ENCODE measurements at places on chromosomes 5 and 9.

- no peak for DNase-seq
Observed at GRCh38 chr9:78004478-78005229, 27.0 kb downstream of the GNAQ start.

- no peak for DNase-seq
Observed at GRCh38 chr9:123942542-123942941, 12.6 kb upstream of the DENND1A start.

- DNase-seq: no peak
Observed at GRCh38 chr5:180428598-180428997, 65.6 kb upstream of the CNOT6 start.

DNA sequence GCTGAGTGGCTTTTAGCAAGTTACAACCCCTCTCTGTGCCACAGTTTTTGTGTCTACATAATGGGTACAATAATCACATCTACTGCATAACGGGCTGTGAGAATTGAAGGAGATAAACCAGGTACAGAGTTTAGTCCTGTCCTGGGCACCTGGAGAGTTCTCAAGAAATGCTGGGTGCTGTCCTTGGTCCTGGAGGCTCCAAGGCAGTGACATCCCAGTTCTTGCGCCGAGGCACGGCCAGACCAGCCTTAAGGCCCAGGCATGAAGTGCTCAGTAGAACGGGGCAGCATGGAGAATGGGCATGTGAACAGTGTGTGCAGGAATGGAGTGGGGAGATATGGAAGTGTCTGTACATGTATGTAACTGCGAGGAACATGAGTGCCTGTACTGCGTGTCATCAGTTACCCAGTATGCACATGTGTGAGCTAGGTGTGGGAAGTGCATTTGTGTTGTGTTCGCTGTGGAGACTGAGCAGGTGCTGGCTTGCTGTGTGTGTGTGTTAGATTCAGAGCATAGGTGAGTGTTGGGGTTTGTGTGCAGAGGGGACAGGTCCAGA is 6.3 kb upstream of the UNC5A start:
- DNase-seq: no peak

DNA sequence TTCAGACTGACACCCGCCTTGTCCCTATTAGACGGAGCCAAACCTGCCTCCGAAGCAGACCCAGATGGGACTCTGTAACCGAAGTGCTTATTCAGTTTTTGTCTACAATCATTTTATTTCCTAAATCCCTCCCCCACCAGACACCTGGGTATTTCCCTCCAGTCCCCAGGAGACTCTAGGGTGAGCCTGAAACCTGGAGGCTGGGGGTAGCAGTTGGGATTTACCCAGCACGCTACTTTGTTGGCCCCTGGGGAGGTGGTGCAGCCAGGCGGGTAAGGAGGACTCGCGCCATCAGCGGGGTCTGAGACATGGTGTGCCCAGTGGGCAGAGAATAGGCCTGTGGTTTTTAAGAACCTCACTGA is 1.3 kb upstream of the LHX2 start:
- no peak for DNase-seq

GRCh38 chr5:95925939-95926338 is 35.7 kb downstream of the ELL2 start:
- DNase-seq: no peak

DNA sequence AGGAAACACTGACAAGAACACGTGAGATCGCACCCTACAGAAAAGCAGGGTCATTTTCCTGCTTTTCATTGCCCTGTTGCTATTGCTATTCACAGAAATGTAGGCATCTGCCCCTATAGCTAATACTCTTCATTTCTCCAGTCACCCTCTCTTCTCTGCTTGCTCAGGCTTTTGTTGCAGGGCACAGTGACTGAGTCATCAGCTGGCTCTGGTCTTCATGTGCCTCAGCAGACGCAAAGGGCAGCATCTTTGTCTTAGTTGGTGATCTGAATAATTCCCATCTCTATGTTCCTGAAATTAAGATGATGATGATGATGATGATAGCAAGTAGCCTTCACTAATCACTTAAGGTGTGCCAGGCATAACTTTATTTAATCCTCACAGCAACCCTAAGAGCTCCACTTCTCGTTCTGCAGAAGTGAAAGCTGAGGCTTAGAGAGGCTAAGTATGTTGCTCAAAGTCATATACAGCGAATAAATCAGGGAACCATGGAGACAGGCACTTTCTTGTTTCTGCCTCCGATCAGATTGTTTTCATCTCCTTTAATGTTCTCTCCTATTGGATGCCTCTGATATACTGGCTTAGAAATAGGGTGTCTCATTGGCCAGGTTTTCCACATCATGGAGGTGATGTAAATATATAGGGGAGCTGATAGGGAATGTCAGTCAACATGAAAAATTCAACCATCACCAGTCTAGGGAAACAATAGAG is 133.0 kb upstream of the STK32A start:
- no peak for DNase-seq

- no peak for DNase-seq
Observed at GRCh38 chr5:105956456-105957196, 1714.1 kb downstream of the EFNA5 start.

DNA sequence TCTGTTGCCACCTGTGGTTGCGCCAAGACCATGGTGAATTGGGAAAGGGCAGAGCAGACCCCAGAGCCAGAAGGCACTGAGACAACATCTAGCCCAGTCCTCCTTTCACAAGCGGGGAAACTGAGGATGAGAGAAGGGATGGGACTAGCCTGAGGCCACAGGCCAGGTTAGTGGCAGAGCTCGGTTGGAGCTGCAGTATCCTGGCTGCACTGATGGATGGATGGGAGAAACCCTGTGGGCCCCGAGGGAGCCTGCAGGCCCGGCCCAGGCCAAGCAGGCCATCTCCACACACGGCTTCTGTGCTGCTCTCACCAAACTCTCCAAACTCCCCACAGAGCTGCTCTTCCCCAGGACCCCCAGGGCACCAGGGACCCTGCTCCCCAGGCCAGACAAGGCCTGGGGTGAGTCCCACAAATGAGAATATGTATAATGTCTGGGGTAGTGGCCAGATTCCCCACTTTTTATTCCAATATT is 60.2 kb downstream of the TSTD2 start:
- DNase-seq: no peak

DNA sequence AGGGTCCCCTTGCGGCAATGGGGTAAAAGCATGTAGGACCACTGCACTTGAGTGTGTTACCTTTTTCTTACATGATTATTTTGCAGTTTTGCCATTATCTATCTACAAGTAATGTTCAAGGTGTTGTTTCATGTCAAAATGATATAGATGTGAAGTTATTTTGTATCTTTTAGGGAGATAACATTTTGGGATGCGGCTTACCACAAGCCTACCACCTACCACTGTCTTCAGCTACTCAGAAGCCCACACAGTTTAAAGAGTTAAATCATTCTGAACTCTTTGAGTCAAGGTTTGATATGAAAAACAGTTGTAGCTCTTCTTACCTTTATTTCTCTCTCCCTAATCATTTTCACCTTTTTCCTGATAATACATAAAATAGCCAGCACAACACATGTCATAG is 19.8 kb downstream of the CERT1 start:
- no peak for DNase-seq

GRCh38 chr5:4837489-4838058 is 302.6 kb upstream of the ADAMTS16 start:
- DNase-seq: no peak

DNA sequence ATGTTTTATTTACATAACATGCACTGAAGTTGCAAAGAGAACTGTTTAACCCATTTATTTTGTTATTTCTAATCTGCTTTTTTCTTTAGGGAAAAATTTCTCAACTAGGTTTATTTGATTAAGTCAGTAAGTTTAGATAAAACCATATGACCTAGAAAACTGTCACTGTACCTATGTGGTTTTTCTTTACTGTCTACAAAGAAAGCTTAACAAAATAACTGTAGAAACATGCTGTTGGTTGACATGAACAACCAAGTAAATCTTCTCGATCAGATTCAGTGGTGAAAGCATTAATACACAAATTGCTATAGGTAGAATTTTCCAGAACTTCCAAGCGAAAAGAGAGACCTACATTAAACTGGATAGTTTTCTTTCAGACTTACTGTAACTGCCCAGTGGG is 137.4 kb downstream of the PCSK5 start:
- DNase-seq: no peak

DNA sequence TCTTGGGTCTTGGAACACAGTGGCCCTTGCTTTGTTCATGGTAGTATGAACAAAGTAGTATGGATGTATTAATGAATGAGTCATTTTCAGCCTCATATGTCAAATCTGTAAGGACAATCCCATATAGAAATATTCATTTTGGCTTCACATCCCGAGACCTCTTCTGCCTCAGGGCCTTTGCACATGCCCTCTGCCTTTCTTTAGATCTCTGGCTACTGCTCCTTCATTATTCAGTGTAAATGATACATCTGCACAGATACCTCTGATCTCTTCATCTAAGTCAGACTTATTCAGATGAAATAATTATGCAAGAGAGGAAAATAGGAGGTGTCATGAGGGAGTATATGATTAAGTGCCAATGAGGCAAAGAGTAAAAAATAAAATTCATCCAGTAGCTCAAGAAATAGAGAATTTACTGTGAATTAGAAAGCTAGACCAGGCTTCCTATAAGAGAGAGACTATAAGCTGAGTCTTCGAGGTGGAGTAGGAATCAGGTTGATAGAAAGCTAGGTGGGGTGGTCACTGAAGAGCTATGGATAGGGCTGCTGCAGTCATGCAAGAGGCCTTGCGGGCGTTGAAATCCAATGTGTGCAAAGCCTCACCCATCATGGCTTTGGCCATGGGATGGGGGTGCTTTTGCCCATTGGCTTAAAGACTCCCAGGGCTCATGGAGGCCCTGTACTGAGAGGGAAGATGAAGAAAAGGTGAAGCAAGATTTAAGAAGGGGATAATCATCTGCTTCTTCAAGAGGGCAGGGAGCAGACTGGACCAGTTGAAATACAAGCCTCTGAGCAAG is 3.7 kb upstream of the TTLL11 start:
- no peak for DNase-seq

- DNase-seq: no peak
Observed at GRCh38 chr9:6199596-6199995, 16.0 kb upstream of the IL33 start.

GRCh38 chr5:1781726-1782384 is 17.8 kb downstream of the MRPL36 start:
- no peak for DNase-seq

DNA sequence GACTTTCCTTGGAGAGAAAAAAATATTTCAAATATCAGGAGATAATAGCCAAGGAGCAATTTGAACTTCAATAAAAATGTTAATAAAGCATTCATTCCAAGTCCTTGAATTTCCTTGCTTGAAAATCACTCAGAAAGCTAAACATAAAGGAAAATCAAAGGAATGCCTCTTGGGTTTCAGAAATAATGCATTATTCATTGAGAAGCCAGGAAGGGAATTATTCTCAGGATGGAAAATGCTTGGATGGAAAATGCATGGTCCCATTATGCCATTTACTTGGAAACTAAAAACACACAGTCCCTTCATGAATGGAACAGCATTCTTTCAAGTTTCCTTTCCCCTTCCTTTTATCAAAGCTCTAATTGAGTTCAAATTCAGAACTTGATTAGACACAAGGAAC is 160.9 kb downstream of the LPAR1 start:
- DNase-seq: no peak

DNA sequence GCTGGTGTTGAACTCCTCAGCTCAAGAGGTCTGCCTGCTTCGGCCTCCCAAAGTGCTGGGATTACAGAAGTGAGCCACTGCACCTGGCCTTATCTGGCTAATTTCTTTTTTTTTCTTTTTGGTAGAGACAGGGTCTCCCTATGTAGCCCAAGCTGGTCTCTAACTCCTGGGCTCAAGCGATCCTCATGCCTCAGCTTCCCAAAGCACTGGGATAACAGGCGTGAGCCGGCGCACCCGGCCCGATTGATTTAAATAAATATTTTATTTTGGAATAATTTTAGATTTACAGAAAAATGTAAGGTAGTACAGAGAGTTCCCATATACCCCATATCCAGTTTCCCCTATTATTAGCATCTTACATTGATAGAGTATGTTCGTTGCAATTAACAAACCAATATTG is 155.0 kb upstream of the MVB12B start:
- DNase-seq: no peak

DNA sequence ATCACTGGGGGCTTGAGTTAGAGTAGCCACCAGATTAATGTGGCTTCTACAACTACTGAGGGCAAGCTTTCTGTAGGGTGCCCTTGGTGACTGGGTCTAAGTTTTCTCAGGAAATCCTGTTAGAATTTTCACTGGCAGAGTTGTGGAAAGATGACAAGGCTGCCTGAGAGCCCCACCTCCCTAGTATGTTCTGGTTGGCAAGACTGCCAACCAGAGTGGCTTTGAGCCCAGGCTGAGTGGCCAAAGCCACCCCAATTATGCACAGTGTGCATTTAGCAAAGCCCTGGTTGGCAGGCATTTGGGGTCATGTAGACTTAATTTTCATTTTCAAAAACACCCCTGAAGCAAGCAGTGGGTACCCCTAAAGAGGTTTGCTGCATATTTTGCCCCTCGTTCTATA is 136.7 kb upstream of the HAPLN1 start:
- no peak for DNase-seq

DNA sequence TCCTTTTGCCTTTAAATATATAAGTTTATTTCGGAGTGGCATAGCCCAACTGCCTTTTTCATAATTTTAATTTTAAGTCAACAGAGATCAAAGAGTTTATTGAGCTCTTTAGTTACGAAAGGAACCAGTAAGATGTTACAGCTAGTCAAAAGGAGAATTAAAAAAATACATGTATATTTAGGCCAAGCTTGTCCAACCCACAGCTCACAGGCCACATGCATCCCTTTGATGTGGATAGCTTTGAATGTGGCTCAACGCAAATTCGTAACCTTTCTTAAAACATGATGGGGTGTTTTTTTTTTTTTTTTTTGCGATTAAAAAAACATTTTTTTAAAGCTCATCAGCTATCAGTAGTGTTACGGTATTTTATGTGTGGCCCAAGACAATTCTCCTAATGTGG is 50.2 kb upstream of the IL31RA start:
- DNase-seq: no peak

DNA sequence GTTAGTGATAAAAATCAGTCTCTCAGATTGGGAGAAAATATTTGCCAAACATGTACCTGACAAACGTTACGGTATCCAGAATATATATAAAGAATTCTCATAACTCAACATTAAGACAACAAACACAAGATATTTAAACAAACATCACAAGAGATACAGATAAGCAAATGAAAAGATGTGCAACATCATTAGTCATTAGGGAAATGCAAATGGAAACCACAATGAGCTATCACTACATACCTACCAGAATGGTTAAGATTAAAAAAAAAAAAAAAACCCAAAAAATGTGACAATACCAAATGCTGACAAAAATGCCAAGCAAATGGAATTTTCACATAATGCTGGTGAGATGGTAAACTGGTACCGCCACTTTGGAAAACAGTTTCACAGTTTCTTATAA is 15.4 kb downstream of the CERT1 start:
- no peak for DNase-seq

- peak; percentile 28 for DNase-seq
Observed at GRCh38 chr5:100647461-100648230, 112.5 kb downstream of the FAM174A start.

GRCh38 chr5:102036927-102037326 is 259.2 kb downstream of the SLCO4C1 start:
- no peak for DNase-seq

DNA sequence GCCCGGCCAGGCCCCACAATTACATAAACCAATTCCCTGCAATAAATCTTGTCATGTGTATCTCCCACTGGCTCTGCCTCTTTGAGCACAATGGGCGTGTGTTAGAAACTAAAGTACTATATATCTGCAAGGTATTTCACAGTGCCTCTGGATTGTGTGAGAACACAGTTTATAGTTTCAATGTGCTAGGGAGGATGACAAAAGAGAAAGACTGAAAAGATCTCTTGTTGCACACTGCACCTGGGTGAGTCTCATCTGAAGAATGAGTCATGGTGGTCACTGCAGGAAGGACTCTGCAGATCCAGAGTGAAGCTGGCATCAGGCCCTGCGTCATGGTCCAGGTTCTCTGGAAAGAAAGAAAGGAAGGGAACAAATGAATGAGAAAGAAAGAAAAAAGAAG is 20.7 kb upstream of the CTSV start:
- DNase-seq: no peak

Measured in NCI-H1105 (cell line).